ENCODE measurements at places on chromosomes 3 and 15.

GRCh38 chr15:58453931-58454793 is 22.4 kb downstream of the LIPC start:
- DNase-seq, result no peak

DNA sequence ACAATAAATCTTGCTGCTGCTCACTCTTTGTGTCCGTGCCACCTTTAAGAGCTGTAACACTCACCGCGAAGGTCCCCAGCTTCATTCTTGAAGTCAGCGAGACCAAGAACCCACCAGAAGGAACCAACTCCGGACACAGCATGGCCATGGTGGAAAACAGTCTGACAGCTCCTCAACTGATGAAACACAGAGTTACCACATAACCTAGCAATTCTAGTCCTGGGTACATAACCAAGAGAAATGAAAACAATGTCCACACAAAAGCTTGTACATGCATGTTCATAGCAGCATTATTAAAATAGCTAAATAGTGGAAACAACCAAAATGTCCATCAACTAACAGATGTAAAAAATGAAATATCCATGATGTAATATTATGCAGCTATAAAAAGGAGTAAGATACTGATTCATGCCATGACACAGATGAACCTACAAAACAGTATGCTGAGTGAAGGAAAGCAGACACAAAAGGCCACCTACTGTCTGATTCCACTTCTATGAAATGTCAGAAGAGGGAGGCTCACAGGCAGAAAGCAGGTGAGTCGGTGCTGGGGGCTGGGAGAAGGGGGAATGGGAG is 36.8 kb downstream of the VGLL4 start:
- DNase-seq, result no peak

GRCh38 chr3:115659253-115660220 is 36.2 kb downstream of the GAP43 start:
- no peak for DNase-seq

DNA sequence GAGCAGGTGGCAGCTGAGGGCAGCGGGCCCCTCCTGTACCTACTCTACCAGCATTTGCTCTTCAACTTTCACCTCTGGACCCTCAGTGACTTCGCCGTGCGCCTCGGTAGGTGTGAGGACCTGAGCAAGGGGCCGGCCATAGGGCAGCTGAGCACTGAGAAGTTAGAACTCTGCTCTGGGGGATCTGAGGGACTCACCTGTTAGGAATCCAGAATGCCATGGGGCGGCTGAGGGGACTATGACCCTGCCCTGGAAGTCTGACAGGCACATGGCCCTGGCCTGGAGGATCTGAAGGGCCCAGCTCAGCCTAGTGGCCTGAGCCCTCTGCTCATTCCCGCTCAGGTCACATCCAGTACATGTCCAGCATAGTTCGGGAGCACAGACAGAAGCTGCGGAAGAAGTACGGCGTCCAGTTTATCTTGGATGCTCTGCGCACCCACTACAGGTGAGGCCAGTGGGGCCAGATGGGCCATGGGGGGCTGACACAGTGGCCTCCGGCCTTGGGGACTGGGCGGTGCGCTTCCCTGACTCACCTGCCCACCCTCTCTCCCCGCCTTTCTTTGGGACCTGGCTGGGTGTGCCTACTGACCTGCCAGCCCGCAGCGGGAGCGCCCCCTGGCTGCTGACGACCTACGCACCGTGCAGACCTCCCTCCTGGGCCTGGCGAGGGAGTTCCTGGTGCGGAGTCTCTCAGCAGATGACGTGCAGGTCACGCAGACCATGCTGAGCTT is 18.8 kb downstream of the NBEAL2 start:
- peak; percentile 57 for DNase-seq

GRCh38 chr3:60912142-60912541 is 339.1 kb downstream of the FHIT start:
- no peak for DNase-seq

GRCh38 chr3:43707998-43708397 is 17.3 kb downstream of the ABHD5 start:
- no peak for DNase-seq

DNA sequence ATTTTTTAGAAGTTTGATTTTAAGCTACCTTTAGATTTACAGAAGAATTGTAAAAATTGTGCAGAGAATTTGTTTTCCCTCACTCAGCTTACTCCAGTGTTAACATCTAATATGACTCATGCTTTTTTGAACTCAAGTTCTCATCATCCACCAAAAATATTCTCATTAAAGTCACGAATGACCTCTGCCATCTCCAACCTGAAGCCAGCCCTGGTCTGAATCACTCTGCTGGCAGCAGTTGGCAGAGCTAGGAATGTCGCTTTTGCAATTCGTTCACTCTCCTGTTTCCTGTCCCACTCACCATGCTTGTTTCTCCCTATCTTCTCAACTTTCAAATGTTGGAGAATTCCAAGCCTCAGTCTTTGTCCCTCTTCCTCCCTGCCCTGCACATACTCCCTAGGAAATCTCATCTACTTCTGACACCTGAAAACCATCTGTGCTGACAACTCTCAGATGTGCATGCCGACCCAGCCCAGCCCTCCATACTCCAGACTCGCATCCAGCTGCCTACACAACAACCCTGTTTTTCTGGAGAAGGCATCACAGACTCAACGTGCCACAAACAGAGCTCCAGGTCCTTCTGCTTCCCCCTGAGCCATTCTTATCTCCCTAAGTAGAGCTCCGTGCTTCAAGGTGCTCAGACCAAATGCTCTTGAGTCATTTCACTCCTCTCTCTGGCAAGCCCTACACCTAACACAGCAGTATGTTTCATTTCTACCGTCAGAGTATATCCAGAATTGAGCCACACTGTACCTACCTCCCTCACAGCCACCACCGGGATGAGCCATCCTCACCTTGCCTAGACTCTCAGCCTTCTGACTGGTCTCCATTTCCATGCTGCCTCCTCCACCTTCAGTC is 24.9 kb downstream of the PRR23E start:
- DNase-seq, result no peak

DNA sequence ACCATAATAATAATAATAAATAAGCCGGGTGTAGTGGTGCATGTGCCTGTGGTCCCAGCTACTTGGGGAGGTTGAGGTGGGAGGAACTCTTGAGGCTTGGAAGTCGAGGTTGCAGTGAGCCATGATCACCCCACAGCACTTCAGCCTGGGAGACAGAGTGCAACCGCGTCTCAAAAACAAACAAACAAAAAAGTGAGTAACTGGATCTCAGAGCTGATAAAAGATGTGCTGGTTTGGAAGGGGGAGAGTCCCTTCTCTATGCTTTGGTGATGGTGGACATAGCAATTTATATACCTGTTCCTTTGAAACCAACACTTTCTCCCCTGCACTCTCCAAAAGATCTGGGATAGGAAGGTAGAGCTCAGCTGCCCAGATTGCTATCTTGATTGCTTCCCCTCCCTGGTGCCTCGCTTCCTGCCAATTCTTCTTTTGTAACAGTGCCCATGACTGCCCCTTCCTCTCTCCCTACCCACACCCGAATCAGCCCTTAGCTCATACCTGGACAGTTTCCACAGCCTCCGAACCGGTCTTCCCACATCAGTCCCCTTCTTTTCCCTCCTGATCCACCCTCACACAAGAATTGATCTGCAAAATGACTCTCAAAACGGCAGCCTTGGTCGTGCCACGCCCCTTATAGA is 55.1 kb upstream of the UBE2E1 start:
- no peak for DNase-seq

DNA sequence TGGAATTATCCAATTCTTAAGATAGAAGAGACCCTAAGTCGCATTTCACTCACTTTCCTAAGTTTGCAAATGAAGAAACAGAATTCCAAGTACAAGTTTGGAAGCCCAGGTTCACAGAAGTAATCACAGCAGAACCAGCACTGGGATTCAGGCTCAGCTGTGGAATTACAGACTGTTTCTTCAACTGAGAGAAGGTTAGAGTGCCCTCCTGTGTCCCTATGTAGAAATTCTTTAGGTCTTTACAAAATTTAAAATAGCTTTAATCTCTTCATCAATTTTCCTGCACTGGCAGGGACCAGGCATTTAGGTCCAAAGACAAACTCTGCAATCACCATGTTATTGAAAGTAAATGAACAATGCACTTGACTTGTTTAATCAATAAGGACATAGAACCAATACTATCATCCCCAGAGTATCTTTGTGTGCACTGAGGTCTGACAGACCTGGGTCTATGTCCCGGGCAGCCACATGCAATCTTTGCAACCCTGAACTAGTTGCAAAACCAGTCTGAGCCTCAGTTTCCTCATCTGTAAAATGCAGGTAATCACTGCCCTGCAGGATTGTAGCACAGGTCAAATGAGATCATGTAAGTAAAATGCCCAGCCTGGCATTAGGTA is 96.3 kb upstream of the ZBED2 start:
- no peak for DNase-seq

DNA sequence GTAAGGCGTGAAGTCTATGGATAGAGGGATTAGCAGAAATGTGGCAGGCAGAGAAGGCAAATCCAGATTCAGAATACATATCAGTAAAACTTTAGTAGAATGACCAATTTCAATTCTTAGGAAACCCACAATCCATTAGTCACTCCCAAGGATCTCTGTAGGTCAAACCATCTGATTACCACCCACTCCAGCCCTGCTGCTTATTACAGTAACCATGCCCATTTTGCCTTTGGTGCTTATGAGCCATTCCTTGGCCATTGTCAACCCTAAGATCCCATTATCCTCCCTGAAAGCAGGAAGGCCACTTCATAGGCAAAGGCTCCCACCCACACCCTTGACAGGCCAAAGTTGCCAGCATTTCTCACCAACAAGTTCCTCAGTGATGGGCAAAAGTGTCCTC is 5.1 kb upstream of the KLHL40 start:
- no peak for DNase-seq

DNA sequence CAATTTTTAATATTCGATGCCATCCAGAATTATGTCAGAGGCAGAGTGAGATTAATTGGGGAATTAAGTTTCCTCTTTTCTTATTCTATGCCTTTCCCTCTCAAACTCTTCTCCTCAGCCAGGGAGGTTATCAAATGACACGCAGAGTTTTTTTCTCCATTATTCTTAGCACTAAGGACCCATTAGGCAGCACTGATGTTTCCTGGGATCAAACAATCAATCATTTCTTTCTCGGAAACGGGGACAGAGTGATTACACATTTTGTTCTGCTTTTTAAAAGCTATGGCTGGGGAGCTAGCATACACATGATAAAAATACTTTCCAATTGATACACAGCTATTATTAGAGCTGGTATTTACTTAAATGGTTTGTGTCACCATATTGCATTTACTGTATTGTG is 35.3 kb upstream of the PSMD6 start:
- no peak for DNase-seq

DNA sequence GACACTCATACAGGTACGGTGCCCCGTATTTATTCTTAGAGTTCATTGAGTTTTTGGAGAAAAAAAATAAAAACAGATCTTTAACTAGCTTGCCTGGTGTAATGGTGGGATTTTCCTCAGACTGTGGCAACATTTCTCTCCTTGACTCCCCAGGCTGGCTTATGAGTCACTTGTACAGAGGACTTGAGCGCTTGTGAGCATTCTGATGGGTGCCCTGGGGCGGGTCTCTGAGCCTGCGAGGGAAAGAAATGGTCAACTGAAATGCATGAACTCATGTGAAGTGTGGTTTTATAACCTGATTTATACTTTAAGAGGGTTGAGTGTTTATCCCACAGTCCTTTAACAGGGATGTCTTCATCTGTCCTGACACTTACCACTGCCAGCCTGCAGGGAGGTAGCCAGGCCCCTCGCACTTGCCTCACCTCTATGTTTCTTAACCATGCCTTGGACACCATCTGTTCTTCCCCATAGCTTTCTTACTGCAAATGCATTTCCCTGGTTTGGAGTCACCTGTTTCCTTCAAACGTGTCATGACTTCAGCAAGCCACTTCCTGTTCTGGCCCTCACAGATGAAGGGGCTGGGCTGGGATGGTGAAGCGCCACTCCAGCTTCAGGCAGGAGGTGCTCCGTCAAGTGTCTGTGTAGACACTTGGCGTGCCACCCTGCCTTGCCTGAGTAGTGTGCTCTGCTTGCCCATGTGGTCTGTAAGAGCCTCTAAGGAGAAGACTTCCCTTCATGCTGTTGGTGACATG is 118.7 kb downstream of the PDE8A start:
- DNase-seq, result no peak

DNA sequence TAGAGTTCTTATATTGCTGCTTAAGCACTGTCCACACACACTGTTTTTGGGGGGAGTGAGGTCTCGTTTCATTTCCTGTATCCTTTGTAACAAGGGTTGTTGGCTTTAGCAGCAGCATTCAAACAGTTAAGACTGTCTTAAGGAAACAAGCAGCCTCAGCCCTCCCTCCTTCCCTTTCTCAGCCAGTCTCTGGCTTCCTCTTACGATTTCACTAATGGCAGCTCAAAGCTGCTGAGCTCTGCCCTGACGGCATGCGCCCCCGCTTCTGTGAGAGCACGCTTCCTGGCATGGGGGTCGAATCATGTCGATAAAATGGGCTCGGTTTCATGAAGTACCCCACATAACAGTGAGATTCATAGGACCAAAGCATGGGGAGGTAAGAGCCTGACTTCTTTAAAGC is 105.0 kb downstream of the KLHL25 start:
- no peak for DNase-seq

DNA sequence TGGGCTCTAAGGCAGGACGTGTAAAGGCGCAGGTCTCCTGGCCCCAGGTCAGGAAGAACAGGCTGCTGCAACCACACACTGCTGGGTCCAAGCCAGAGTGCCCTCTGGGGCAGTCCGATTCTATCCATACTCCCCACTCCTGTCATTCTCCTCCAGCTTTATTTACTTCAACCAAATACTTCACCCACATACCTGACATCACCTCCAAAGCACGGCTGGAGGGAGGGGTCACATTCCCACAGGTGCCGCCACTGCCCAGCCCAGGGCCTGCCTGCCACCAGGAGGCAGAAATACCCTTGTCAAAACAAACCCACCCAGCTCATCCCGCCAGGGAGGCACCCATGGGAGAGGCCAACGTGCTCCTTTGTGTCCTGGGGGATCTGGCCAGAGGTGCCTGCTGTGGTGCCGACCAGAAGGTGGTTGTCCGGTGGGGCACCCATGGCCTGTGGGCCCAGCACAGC is 100.4 kb downstream of the DAPK2 start:
- DNase-seq, result no peak

DNA sequence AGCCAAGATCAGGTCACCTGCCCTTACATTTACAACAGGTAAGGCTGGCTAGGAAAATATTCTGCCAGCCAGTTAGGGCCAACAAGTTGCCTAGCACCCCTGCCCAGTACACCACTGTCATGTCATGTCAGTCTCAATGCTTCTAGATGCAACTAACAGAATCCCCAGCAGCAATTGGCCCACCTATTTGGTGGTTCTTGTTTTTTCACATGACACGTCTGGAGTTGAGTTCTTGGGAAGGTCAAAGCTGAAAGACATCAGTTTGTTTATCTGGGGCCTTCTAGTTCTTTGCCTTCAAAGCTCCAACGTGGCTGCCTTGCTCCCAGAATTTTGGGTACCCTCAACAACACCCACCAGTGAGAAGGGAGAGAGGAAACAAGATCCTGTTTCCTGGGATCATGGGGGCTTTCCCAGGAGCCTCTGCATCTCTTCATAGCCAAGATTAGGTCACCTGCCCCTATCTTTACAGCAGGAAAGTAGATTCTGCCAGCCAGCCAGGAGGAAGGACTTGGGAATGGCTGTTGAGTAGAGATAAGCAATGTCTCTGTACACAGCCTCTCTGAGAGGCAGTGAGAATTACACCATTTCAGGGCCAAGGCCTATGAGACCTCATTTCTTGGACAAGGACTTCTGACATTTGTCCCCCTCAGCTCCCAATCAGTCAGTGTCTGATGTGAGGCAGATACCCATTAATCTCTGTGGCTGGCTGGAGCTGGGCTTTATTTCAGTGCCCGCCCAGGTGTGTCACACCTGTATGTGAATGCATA is 8.6 kb downstream of the GPX1 start:
- DNase-seq, result no peak

- DNase-seq, result no peak
Measured at GRCh38 chr3:179717219-179717618, 64.4 kb downstream of the USP13 start.
